NCI-H1436 (cell line): ENCODE measurements at places on chromosomes 12 and 14.

GRCh38 chr14:96055065-96055752 is 16.0 kb downstream of the C14orf132 start:
- no peak for DNase-seq

DNA sequence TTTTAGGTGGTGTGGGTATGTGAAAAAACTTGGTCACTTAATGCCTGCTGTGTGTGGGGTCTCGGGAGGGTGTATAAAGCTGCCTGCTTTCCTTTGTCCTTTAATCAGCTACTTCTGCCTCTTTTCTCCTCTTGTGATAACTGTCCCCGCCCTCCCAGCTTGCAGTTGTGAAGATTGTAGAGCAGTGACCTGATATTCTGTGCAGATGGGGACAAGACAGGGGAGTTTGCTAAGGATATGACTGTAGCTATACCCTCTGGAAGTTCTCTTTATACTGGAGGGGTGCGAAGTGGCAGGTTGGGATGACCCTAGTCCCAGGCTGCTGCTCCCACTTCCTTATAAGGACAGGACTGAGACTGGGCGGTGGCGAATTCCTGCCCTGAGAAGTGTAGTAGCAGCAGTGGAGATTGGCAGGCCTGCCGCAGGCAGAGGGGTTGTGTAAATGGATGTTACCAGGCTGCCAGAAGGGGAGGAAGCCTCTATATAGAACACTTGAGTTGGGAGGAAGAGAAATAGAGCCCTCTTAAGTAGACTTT is 835 bp downstream of the MYL6 start:
- no peak for DNase-seq

DNA sequence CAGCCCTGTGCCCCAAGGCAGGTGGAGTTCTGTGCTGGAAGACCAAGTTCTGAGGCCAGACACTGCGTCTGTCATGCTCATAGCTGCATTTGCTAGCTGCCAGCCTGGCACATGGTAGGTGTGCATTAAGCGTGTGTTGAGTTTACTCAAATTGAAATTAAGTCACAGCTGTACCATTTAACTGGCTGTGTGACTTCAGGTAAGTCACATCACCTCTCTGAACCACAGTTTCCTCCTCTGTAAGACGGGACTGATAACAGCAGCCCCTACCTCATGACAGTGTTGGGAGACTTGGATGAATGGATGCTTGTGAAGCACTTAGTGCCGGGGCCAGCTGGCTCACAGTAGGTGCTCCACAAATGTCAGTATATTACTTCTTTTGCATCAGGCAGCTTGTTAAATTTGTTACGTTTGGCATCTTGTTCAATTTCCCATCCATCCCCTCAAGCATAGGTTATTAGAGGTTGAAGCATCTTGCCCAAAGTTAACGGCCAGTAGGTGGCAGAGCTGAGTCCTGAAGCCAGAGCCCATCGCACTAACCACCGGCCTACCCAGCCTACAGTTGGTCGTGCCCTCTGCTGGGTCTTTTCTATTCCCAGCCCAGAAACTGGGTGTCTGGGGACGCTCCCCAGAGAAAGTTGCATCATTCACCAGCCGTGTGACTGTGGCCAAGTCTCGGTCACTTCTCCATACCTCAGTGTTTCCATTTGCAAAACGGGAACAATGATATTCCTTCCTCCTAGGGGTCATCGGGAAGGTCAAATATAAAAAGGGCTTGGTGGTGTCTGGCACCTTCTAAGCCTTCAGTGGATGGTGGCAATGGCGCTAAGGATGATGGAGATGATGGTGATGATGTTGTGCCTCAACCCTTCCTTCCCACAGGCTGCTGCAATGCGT is 4.5 kb downstream of the DAO start:
- peak; percentile 32 for DNase-seq

GRCh38 chr12:94659346-94659930 is 9.1 kb upstream of the TMCC3 start:
- no peak for DNase-seq

- DNase-seq, result no peak
Measured at GRCh38 chr12:20183563-20183962, 184.8 kb upstream of the PDE3A start.

DNA sequence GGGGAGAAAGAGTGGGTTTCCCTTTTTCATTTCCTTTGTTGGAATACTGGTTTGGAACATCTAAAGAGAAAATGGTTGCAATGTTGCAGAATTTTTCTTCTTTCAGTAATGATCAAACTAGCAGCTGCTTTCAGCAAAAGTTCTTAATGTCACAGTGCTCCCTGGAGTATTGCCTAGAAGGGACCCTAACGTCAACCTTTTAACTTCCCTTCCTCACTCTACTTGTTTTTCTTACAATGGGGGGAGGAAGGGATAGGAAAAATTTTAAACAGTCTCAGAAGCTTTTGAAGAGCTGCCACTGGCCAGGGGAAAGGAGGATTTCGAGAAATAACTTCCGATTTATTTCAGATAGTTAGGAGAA is 521.8 kb downstream of the MED13L start:
- DNase-seq, result no peak

DNA sequence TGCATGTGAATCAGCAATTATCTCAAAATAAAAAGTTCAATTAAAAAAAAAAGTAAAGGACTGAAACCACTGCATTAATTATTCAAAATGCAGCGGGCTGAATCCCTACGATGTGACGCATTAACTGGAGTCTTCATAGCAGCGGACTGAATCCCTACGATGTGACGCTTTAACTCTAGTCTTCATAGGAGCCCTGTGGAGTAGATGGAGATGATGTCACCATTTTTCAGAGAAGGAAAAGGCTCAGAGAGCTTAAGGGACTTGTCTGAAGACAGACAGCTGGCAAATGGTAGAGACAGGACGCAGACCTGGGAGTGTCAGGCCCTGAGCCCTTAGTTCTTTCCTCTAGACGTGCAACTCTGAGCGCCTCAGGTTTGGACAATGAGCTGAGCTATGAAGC is 168.0 kb upstream of the MYL2 start:
- no peak for DNase-seq

GRCh38 chr12:122895704-122896636 is at the start of gene VPS37B:
Gene VPS37B, minus strand, starts transcription at chr12:122896124. Its CDS starts 62 bp downstream, at chr12:122896062.
- peak; percentile 84 for DNase-seq

GRCh38 chr14:78851189-78851588 is 681.0 kb downstream of the NRXN3 start:
- no peak for DNase-seq

GRCh38 chr14:103064978-103065377 is 7.6 kb upstream of the CDC42BPB start:
- DNase-seq, result no peak

DNA sequence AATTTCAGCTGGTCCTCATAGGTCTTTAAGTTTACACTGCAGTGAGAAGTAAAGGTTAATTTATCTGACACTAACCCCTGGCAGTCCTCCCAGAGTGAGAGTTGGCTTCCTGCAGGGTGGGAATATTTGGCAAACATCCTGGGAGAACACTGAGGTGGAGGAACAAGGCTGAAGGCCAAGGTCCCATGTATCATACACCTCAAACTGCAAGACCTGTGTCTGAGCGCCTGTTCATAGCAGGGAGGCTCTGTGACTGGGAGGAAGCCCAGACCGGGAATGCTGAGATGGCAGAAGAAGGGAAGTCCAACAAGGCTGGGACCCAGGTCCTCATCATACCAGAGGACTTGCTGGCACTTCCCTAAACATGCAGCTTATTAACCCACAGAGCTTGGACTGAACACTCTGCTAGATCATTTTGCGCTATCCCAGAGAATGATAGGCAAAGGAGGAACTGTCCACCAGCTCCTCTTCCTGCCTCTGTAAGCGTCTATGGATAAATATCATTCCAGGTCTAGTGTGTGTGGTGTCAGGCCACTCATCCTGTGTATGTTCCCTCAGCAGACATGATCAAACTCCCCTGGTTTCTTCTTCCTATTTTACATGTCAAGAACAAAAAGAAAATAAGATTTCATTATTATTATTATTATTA is 199.6 kb upstream of the CNOT2 start:
- no peak for DNase-seq

DNA sequence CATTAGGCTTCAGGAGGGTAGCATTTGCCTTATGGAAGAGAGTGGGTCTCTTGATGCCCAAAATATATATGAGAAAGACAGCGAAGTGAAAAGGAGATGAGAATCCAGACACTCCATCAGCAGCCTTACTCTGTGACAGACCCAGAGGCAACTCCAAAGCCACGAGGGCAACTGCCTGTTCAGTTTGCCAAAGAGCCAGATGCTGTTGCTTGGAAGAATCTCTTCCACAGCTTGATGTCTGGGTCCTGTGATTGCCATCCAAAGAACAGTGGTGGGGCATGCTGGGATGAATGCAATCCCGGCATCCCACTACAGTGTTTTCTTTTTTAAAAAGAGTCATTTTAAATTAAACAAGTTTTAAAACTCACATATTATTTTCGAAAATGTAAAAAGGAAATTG is 10.9 kb upstream of the OTX2 start:
- DNase-seq, result no peak

GRCh38 chr14:22538671-22539228 is 50.3 kb downstream of the DAD1 start:
- DNase-seq, result no peak

- DNase-seq, result no peak
Measured at GRCh38 chr14:97458661-97459579, 661.7 kb downstream of the VRK1 start.

DNA sequence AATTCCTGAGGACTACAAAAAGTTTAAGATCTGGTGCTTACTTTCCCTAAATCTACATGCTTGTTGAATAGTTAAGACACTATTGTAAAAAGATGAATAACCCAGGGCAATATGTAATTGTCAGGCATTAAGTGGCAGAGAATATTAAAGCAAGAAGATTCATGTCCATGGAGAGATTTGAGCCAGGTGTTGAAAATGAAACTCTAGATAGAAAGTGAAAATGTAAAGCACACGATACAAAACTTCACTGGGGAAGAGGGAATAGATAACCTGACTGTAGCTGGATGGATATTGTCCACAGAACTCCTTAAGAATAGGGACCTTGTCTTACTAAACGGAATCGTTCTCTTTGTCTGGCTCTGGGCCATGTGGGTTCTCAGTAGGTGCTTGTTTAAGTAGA is 5.0 kb downstream of the CAND1 start:
- no peak for DNase-seq

DNA sequence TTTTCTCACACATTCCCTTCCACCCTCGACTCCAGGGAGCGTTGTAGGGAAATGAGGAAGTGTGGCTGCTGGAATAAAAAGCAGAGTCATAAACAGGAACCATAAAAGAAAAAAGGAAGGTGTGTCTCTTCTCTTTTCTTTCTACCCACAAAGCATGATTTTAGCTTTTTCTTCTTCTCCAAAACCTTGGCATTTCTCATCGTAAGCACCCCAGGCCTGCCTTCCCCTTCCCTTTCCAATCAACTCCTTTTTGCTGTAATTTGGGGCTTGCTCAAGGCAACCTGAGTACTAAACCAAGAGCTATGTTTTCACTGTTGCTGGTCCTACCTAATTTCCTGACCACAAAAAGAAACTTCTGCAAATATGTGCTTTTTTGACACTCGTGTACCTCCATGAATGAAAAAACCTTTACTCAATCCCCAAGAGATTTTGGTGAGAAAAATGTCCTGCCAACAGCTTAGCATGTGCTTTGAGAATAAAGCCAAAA is 9.2 kb downstream of the PLBD1 start:
- DNase-seq, result no peak

DNA sequence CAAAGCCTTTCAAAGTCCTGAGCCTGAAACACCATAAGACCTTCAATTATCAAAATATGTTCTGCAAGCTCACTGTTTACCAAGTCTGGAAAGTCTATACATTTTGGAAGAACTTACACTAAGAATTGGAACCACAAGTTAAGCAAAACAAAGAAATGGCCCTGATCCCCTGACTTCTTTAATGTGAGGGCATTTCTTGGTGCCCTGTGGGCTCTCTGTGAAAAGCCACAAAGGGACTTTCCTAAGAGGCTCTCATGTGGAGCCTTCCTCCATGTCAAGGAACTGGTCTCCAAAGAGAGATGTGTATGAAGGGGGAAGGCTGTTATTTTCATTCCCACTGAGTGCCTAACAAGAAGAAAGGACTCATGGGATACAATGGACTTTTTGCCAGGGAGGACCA is 13.5 kb upstream of the MYH6 start:
- DNase-seq, result no peak

GRCh38 chr14:43165651-43166050 is 1341.4 kb downstream of the FSCB start:
- no peak for DNase-seq
